ENCODE measurements at places on chromosomes 3 and 15.

- no peak for DNase-seq
Measured at GRCh38 chr15:52105846-52106245, 6.7 kb downstream of the BCL2L10 start.

DNA sequence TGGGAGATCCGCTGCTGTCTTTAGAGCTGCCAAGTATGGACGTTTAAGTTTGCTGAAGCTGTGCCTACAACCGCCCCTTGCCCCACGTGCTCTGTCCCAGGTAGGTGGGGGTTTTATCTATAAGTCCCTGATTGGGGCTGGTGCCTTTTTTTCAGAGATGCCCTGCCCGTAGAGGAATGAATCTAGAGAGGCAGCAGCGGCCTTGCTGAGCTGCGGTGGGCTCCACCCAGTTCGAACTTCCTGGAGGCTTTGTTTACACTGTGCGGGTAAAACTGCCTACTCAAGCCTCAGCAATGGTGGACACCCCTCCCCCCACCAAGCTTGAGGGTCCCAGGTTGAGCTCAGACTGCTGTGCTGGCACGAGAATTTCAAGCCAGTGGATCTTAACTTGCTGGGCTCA lies 83.4 kb upstream of the FGF7 start:
- no peak for DNase-seq

- no peak for DNase-seq
Measured at GRCh38 chr15:40332113-40332781, 8.5 kb downstream of the CCDC9B start.

- no peak for DNase-seq
Measured at GRCh38 chr15:62483814-62484213, 318.7 kb upstream of the C2CD4B start.

DNA sequence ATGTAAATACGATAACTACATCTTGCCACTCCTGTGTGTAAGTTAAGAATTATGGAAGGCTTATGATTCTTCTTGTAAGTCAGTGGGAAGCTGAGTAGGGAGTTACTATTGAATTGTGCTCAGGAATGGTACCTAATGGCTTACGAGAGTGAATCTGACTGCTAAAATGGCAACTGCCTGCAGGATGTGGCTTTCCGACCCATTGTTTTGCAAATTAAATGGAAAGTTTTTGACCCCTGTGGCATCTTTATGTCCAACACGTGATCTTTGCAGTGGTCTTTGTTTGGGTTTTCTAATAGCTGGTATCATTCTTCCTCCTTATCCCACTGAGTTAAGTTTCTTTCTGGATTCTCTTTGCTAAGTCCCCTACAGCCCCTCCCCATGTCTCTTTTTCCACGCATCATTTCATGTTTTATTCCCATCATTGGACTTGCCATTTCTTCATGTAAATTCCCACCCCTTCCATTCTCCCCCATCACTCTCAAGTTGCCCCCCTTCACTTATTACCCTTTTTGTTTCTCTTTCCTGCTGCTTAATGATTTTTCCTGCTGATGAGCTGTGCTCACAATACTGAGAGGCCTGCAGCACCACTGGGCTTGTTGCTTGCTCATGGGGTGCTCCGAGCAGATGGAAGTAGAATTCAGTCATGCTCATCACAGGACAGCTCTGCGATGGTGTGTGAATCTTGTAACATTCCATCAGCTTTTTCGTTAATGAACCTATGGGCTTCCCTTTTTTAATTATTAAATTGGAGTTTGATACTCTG lies 428.2 kb upstream of the IL12A start:
- no peak for DNase-seq

DNA sequence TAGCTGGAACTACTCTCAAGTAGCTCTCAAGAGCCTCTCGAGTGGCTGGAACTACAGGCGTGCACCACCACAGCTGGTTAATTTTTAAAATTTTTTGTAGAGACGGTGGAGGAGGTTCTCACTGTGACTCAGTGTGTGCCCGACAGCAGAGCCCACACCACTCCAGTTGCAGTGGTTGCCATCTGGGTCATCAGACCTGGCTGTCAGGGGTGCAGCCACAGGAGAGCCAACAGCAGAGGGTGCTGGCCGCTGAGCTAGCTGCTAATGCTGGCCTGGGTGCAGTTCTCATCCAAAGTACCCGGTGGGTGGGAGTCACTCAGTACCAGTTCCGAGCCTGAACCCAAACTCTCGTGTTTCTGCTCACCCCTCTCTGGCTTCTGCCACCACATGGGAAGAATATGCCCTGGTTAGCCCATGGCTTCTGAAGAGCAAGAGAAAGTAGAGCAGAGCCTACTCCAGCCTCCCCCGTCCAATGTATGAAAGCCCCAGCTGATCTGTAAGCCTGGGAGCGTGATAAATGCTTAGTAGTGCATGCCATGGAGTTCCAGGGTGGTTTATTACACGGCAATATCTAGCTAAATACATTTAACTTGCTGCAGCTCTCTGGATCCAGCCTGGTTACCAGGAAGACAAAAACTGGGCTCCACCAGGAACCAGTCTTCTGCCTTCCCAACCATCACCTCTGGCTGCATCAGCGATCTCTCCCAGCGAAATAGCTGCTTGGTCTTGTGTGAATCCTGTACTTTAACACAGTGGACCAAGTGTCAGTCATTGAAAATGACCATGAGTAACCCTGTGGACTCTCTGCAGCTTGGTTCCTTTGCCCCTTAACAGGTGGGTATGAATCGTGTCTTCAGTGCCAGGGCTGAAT lies 17.1 kb downstream of the UMPS start:
- DNase-seq: no peak

DNA sequence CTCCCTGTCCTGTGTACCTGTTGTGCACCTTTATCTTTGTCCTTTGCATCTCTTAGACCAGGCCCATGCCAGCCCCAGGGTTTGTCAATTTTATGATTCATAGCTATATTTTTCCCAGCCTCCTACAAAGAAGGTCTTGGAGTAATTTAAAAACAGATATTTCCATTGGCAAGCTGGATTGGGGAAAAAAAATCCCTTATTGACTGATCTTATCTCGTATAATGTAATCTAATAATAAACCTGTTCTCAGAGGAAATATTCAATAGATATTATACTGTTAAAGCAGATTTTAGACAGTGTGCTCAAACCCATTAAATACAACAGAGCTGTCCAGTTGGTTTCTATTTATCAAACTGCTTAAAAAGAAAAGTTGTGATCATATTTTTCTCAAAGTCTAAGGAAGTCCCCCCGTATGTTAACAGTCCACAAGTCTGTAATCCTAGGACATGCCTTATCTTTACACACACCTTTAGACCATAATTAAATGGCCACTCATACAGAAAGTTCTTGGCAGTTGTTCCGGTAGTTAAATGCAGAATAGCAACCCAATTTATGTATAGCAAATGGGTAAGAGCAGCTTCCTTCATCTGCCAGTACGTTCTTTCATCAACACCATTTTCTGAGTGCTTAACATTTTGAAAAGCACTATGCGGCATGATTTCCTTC lies 700.9 kb upstream of the NR2F2 start:
- no peak for DNase-seq

DNA sequence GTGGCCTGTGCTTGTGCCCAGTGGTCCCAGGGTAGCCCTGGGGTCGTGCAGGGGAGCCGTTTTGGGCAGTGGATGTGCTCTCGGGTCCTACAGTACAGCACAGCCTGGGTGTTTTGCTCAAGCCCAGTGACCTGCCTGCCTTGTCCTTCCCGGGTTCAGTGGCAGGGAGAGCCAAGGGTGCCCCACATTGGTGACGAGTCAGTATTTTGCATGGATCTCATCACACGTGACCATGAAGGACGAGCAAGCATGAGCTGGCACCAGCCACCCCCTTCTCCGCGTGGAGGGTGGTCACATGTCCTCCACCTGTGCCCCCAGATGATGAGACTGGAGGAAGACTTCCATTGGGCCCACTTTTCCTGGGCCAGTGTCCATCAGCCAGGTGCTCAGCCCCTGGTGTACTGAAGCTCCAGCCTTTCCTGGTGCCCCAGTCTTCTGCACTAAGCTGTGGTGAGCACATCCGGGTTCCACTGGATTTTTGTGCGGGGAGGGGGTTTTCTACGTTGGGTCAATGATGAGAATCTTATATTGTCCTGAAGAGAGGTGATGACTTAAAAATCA lies 197.5 kb downstream of the UBE3A start:
- DNase-seq: no peak

DNA sequence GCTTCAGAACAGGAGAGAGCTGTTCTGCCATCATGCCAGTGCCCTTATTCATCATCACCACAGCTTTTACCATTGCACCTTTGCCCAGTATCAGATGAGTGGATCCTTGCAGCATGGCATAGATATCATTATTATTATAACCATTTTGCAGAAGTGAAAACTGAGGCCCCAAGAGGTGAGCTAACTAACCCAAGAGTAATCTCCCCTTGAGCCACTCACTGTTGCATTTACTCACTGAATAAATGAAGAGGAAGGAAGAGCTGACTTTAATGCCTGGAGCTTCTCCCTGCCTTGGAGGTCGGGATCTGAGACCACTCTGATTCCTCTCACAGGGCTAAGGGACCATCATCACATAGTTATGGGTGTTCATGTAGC lies 32.0 kb downstream of the HRH1 start:
- no peak for DNase-seq

- no peak for DNase-seq
Measured at GRCh38 chr3:38114052-38114874, 22.7 kb downstream of the ACAA1 start.

DNA sequence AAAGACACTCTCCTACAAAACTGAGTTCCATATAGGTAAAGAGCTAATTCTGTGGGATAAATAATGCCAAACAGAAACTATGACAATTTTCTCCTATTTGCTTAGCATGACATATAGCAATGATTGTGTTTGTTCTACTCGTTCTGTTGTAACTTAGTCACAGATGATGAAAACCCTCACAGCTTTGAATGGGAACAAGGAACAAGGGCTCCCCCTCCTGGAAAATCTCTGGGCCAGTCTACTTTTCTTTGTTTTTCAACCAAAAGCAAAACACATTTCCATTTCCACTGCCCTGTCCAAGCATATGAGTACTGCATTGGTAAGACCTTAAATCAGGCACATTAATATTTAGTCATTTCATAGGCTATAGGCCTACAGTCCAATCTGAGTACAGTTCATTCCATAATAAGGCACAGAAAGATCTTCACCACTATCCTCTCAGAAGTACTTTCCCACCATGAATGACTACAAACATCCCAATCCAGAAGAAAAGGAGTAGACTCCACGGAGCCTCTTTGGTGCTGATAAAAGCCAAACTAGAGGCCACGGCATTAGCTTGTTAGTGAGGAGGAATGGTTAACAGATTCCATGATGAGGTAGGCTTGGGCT lies 67.1 kb downstream of the ATP8B4 start:
- no peak for DNase-seq

GRCh38 chr3:169661361-169662131 lies 2.0 kb downstream of the MECOM start:
- DNase-seq: no peak

- DNase-seq: no peak
Measured at GRCh38 chr15:88491158-88491557, 23.6 kb downstream of the MRPS11 start.

- DNase-seq: no peak
Measured at GRCh38 chr3:16109929-16110328, 64.6 kb upstream of the GALNT15 start.

GRCh38 chr3:154829929-154830328 lies 250.2 kb upstream of the MME start:
- no peak for DNase-seq

- no peak for DNase-seq
Measured at GRCh38 chr3:99471353-99472323, 166.8 kb upstream of the COL8A1 start.

DNA sequence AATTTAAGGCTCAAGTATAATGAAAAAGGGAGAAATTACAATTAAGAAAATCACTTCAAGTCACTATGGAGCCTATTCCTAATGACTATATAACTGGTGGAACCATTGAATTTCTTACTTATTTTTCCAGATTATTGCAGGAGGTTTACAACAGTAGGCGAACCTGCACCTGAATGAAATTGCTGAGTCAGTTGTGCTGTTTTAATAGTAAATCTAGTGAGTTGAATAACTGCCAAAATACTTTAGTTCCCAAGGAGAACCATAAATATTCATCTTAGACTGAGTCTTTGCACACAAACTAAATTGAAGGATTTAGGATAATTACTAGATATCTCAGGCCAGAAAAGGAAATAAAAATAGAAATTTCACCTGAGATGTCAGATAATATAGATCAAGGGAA lies 1052.8 kb downstream of the NAALADL2 start:
- DNase-seq: no peak

DNA sequence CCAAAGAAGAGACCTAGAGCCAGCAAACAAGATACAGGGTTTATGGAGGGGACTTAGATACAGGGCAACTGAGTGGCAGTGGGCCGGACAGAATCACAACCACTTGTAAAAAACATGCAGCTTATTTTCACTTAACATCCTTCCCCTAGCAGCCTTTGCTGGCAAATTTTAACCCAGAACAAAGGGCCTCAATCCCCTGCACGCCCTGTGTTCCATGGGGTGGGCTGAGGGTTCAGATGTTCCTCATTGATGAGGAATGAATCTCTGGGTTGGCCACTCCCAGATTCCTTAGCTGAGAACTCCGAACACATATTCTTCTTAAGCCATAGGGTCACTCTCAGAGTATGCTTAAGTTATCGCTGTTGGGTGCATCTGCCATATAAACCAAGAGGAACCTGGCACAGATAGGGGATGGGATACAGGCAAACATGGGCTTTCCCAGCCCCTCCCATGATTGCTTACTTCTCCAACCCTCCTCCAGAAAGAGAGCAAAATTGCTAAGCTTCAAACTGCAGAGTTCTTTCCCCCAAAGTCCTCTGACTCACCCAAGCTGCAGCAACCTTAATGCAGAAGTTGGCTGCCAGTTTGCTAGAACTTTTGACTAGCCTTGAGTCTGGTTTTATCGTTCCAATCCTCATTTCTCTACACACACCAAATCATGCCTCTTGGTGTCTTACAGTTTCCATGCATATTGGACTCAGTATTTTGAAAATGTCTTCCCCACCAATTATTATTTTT lies 146.9 kb downstream of the CD47 start:
- DNase-seq: no peak

- peak; percentile 86 for DNase-seq
Measured at GRCh38 chr3:42071904-42072812, 19.0 kb upstream of the TRAK1 start.

DNA sequence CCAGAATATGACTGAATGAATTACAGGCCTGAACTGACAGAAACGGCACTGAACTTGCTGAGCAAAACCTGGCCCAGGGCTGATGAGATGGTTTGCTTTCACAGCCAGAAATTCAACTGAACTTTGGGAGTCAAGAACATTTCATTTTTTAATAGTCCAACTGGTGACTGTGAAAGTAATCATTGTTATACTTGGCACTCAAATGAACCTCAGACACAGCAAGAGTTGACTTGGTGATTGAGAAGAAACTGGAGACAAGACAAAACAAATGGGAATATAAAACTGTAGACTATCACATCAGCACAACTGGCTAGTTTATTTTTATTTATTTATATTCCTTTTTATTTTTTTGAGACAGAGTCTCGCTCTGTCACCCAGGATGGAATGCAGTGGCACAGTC lies 858.9 kb upstream of the CFAP20DC start:
- no peak for DNase-seq

GRCh38 chr3:69137005-69137404 lies 14.6 kb upstream of the LMOD3 start:
- DNase-seq: no peak

DNA sequence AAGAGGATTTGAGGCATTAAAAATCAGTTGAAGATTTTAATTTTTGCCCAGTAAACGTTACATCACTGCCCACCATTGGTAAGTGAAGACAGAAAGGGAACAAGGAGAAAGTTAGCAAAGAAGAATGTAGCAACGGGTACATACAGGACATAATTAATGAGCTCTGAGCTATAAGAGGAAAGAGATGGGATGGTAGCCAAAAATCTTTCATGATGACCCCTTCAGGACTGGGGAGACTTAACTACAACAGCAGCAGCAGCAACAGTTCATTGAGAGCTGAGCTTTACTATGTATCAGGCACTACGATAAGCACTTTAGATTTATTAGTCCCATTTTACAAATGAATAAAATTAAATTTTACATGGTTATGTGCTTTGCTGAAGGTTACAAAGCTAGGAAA lies 18.4 kb downstream of the EMC4 start:
- no peak for DNase-seq
